ENCODE measurements at places on chromosomes 16 and 17.

DNA sequence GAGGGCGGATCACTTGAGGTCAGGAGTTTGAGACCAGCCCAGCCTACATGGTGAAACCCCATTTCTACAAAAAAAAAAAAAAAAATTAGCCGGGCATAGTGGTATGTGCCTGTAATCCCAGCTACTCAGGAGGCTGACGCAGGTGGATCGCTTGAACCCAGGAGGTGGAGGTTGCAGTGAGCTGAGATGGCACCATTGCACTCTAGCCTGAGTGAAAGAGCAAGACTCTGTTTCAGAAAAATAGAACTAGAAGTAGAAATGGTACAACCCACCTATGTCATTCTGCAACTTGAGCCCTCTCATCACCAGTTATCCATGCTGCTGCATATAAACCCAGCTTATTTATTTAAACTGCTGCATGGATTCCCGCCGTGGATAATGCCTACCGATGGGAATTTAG, 1.6 kb downstream of the SCNN1B start:
- no peak for DNase-seq

DNA sequence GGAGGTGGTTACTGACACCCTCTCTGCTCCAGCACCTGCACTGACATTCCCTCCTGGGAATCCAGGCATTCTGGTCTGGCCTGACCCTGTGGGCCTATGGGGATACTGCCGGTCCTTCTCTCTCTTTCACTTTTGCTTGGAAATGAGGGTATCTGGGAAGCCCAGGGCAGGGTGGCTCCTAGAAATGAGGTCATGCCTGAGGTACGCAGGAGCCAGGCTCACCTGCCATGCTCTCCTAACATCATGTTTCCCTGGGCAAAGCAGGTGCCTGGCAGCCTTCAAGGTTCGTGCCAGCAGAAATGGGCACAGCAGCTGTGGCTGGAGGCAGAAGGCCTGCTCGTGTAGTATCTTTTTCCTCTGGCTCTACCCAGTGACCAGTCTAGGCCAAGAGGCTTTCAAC, 3.3 kb downstream of the ITGA3 start:
- DNase-seq, result no peak

GRCh38 chr17:31067691-31068184, 27.0 kb upstream of the NF1 start:
- DNase-seq, result no peak

GRCh38 chr17:34171245-34171818, 83.8 kb upstream of the CCL2 start:
- DNase-seq, result peak; percentile 33

DNA sequence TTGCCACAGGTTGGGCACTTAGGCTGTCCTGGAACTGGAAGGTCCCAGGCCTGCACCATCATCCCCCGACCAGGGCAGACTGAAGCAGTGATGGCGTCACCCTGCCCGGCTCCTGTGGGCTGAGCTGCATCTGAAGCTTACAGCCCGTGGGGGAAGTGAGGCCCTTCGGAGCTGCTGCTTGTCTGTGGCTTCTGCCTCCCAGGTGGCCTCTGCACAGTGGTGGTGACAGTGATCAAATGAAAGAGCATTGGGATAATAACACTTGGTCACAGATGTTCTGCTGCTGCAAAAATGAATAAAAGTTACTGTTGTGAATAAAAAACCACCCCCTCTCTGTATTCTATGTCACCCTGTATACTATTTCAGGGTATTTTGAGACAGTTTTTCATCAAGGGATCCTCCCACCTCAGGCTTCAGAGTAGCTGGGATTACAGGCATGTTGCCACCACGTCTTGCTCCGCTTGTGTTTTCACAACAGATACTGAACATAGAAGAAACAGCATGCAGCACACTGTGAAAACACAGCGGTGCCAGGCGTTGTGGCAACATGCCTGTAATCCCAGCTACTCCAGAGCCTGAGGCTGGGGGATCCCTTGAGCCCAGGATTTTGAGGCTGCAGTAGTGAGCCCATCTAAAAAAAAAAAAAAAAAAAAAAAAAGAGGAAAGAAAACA, 165.0 kb downstream of the LGALS9B start:
- DNase-seq, result no peak

DNA sequence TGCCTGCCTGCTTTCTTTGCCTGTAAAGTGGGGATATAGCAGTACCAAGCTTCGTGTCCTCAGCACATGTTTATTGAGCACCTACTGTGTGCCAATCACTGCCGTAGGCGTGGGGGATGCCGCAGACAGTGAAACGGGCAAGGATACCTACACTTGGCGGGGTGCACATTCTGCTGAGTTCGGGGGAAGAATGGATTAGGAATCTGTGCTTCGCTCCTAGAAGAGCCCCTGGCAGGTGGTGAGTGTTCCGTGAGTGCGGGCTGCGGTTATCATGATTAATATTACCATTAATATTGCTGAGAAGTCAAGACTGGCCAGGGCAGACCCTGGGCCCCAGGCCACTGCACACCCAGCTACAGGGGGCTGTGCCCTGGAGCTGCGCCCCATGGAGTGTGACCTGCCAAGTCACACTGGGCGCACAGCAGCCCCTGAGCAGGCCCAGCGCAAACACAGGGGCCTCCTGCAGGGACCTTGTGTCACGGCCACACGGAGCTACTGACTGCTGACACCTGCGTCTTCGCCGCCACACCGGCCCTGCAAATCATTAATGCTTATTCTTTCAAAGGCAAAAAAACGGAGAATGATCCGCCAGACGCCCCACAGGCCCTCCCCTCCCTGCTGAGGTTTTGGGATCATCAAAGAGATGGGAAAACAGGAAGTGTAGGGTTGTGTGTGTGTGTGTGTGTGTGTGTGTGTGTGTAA, 213.4 kb upstream of the GSE1 start:
- DNase-seq, result no peak

DNA sequence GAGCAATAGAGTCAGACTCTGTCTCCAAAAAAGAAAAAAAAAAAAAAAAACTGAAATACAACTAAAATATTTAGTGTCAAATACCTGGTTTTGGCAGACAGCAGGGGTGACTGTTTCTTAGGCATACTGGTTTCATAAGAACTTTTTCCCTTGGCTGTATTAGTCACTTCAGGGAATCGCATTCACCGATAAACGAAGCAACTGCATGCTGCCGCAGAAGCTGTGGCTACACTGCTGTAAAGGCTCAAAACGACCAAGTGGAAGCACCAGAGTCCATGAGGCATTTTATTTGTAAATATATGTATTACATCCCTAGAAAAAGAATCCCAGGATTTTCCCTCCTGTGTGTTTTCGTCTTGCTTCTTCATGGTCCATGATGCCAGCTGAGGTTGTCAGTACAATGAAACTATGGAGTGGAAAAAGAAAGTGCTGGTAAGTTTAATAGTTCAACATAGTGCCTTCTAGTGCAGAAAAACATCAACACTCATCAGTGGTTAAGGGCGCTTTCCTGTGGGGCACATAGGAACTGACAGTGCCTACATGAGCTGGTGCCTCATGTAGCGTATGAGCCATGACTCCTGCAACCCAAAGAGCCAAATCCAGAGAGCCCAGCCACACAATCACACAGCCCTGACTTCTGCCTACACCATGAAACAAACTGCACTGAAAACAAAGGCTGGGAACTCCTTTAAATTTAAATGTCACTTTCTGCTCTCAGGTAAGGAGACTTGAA, 7.3 kb downstream of the RPS15A start:
- no peak for DNase-seq

- no peak for DNase-seq
These were observed 25.9 kb downstream of the OGFOD1 start for GRCh38 chr16:56477096-56477878.

GRCh38 chr17:66663041-66663606, 171.8 kb upstream of the CACNG5 start:
- DNase-seq, result no peak

GRCh38 chr17:58268774-58269556, 11.8 kb downstream of the MPO start:
- DNase-seq, result no peak

GRCh38 chr16:77133706-77134105, 57.3 kb upstream of the MON1B start:
- DNase-seq, result no peak

GRCh38 chr16:67430977-67431774, at the start of gene HSD11B2:
Gene HSD11B2 (plus strand): TSS chr16:67431121. CDS start chr16:67431249, 128 bp downstream.
- no peak for DNase-seq

- DNase-seq, result no peak
These were observed 1.5 kb downstream of the NDRG4 start for GRCh38 chr16:58501242-58502131.

DNA sequence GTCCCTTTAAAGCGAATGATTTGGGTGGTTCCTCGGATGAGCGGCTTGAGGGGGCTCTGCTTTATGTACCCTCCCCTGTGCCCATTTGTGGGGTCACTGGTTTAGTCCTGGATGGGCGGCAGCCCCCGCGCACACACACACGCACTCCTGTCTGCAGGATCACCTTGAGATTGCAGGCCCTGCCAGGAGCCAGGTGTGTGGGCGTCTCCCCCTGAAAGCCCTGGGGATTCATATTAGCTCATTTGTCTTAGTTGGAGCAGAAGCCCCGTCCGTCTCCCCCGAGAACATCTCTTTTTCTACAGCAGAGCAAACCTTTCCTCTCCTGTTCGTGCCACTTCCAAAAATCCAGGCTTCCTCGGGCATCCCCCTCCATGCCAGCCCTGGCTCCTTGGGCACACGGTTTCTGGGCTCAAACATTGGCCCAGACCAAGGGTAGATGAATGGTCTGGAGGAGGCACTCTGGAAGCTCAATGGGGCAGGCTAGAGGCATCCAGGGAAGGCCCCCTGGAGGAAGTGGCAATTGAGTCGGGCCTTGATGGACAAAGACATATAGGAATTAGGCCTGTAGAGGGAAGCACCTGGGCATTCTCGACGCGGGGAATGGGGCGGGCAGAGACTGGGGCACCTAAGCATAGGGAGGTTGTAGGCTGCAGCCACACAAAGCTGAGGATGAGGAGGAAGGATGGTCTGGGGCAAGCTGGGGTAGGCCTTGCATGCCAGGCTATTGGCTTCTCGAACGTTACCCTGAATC, 218.5 kb upstream of the GSE1 start:
- DNase-seq, result no peak

DNA sequence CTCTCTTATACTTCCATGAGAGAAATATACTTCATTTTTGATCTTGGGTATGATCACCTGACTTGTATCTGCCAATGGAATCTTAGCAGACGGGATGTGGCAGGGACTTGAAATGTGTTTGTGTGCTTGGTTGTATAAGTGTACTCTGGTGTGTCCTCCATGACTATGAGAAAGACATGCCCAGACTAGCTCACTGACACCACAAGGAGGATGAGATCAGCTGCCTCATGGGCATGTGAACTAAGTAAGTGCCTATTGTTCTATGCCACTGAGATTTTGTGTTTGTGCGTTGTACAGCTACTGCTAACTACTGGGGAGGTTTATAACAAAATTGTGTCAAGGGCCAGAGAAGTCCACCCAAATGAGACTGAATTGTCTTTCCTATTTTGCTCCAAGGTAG, 402.2 kb upstream of the SALL1 start:
- DNase-seq, result no peak

GRCh38 chr16:85473323-85473722, 139.8 kb upstream of the GSE1 start:
- DNase-seq, result no peak

DNA sequence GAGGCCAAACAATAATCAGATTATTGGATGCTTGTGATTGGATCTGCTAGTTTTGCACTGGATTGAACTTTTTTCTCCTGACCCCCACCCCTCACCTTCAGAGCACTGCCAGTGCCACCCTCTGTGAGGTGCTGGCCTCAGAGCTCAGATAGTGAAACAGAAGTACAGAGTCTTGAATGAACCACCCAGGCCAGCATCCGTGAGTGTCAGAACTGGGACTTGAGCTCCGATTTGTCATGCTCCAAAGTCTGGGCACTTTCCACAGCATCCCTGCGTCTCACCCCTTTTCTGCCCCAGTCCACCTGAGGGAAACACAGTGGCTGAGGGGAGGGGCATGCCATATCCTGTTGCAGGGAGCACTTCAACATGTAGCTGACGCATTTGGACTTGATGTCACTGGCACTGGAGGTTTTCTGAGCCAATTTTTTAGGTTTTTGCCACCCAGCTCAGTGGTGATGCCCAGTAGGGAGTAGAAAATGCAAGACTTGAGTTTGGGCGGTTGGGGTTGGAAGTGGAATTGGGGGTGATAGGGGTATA, 47.3 kb downstream of the SMPD3 start:
- DNase-seq, result no peak

- DNase-seq, result no peak
These were observed 317.0 kb downstream of the MAF start for GRCh38 chr16:79283578-79283977.

GRCh38 chr17:81406117-81406953, 11.1 kb downstream of the BAHCC1 start:
- no peak for DNase-seq

DNA sequence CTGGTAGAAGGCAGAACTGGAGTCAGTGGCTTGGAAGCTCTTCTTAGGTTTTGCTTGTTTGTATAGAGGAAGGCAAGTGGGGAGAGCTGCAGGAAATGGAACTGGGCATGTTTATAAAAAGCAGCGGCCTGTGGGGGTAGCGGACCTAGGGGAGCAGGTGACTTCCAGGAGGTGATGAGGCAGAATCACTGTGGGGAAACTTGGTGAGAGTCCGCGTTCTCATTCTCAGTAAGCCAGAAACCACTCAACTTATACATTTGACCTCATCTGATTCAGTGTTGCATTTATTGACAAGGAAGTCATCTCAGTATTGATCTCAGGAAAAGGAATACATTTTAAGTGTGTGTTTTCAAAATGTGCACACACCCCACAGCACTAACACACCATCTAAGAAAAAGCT, 299.8 kb downstream of the CNTNAP4 start:
- no peak for DNase-seq

- no peak for DNase-seq
These were observed 5.9 kb upstream of the C16orf95 start for GRCh38 chr16:87322833-87323726.

GRCh38 chr17:6101706-6102105, 31.5 kb downstream of the WSCD1 start:
- DNase-seq, result no peak

GRCh38 chr16:84379008-84379708, 10.8 kb downstream of the ATP2C2 start:
- DNase-seq, result no peak

DNA sequence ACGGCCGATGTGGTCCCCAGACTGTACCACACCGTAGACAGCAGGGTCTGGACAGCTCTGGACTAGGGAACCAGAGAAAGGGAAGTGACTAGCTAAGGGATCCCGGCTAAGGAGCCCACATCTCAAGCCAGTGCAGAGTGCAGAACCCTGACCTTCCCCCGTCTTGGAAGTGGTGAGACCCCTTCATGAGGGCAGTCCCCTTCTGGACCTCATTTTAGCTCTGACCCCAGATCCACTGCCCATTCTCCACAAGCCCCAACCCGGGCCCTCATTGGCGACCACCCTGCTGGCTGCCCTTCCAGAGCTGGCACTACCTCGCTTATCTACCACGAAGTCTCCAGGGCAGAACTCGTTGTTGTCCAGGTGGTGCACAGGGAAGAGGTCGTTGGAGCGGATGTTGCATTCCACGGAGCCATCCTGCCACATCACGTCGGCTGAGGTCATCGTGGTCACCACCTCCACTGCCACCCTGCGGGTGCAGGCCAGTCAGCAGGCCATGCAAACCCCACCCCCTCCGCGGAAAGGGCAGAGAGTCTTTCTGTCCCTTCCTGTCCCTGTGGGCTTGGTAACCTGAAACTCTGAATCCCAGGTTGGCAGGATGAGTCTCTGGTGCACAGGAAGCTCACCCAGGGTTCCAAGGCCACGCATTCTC, 14.2 kb downstream of the SPHK1 start:
- DNase-seq, result no peak
